Osteoblast (primary cell): ENCODE measurements at places on chromosomes 7 and 10. TPM values are rescaled to one million over a fixed set of nuclear protein-coding genes. Genes with fewer than 3 reads are reported as not detected.

The TMEM106B gene
- 61.9 and 73.1 TPM in 2 replicates for total RNA-seq

The MACROH2A2 gene
- 11.5 and 13.8 TPM in 2 replicates for total RNA-seq

The FAM237B gene
- not detected in 2 replicates for total RNA-seq

The RELN gene
- 0.29 and 0.36 TPM in 2 replicates for total RNA-seq

The AKR1C8 gene
- total RNA-seq = not detected in 2 replicates

The DIP2C gene
- total RNA-seq = 32.4 and 36.9 TPM in 2 replicates

The OPN4 gene
- total RNA-seq = not detected in 2 replicates

The NSUN6 gene
- 4.7 and 6.8 TPM in 2 replicates for total RNA-seq

The STN1 gene
- total RNA-seq = 20.6 and 28.9 TPM in 2 replicates

The STEAP2 gene
- 9.8 and 18.6 TPM in 2 replicates for total RNA-seq

The ANKRD7 gene
- total RNA-seq = 1.8 and 3.3 TPM in 2 replicates

The JCAD gene
- total RNA-seq = 47.0 and 52.7 TPM in 2 replicates

The LRGUK gene
- 0.72 and 0.88 TPM in 2 replicates for total RNA-seq

The PTPRN2 gene
- total RNA-seq = 0.36 and 0.88 TPM in 2 replicates

The TRIM74 gene
- total RNA-seq = not detected in 2 replicates

The TMEM140 gene
- 13.8 and 14.1 TPM in 2 replicates for total RNA-seq

The PTPRZ1 gene
- total RNA-seq = under 0.01 TPM in 1 of 2 replicates, not detected in the other

The ZNF282 gene
- 28.6 and 30.6 TPM in 2 replicates for total RNA-seq

The GPRIN2 gene
- total RNA-seq = not detected in 2 replicates

The JAKMIP3 gene
- 0.29 and 0.36 TPM in 2 replicates for total RNA-seq

The ADRA2A gene
- 0.29 and 0.72 TPM in 2 replicates for total RNA-seq

The XRCC2 gene
- 0.72 and 1.2 TPM in 2 replicates for total RNA-seq

The ANXA8L1 gene
- 0.29 and 0.36 TPM in 2 replicates for total RNA-seq

The CDH23 gene
- under 0.01 and 0.36 TPM in 2 replicates for total RNA-seq

The SPDYE8 gene
- total RNA-seq = not detected in 2 replicates

The AKR1C3 gene
- total RNA-seq = 207 and 238 TPM in 2 replicates

The SMIM30 gene
- 42.3 and 47.1 TPM in 2 replicates for total RNA-seq

The GPR85 gene
- total RNA-seq = 7.2 and 10.3 TPM in 2 replicates

The OR9A2 gene
- not detected in 2 replicates for total RNA-seq

The FAM13C gene
- total RNA-seq = 6.2 and 6.5 TPM in 2 replicates

The FAM180A gene
- 23.5 and 28.9 TPM in 2 replicates for total RNA-seq

The OGDHL gene
- under 0.01 and 0.36 TPM in 2 replicates for total RNA-seq

The SLC39A12 gene
- total RNA-seq = not detected in 2 replicates

The GHRHR gene
- total RNA-seq = not detected in 2 replicates

The GIMAP8 gene
- total RNA-seq = not detected in 2 replicates

The NRCAM gene
- total RNA-seq = 0.88 and 2.2 TPM in 2 replicates

The TMEM213 gene
- not detected in 2 replicates for total RNA-seq

The FGFR2 gene
- total RNA-seq = 9.7 and 13.8 TPM in 2 replicates

The CAV1 gene
- total RNA-seq = 291 and 337 TPM in 2 replicates

The NPSR1 gene
- not detected in 2 replicates for total RNA-seq

The TUBAL3 gene
- total RNA-seq = not detected in 2 replicates

The TLL2 gene
- under 0.01 and 0.36 TPM in 2 replicates for total RNA-seq

The PRKCQ gene
- not detected in 2 replicates for total RNA-seq

The CNPY1 gene
- total RNA-seq = not detected in 2 replicates

The SLC26A5 gene
- not detected in 2 replicates for total RNA-seq

The HMX3 gene
- total RNA-seq = not detected in 2 replicates

The CACNB2 gene
- total RNA-seq = under 0.01 and 0.88 TPM in 2 replicates

The NUTM2E gene
- total RNA-seq = not detected in 2 replicates

The PRPS1L1 gene
- total RNA-seq = not detected in 2 replicates

The PCLO gene
- under 0.01 and 0.36 TPM in 2 replicates for total RNA-seq

The MYL7 gene
- total RNA-seq = not detected in 2 replicates

The ENKUR gene
- 0.59 TPM in 1 of 2 replicates, not detected in the other for total RNA-seq

The AFAP1L2 gene
- total RNA-seq = 0.36 TPM in 1 of 2 replicates, not detected in the other

The CPEB3 gene
- 1.1 and 1.2 TPM in 2 replicates for total RNA-seq

The METTL27 gene
- 8.7 and 8.8 TPM in 2 replicates for total RNA-seq

The RSPH10B gene
- under 0.01 TPM in 1 of 2 replicates, not detected in the other for total RNA-seq

The GJD4 gene
- under 0.01 TPM in 1 of 2 replicates, not detected in the other for total RNA-seq

The MUC12 gene
- under 0.01 and 0.59 TPM in 2 replicates for total RNA-seq

The TFR2 gene
- total RNA-seq = under 0.01 and 0.29 TPM in 2 replicates
